ENCODE measurements at places on chromosomes 4 and X.

- no peak for DNase-seq
These were observed 44.9 kb downstream of the CCNG2 start for GRCh38 chr4:77201857-77202256.

DNA sequence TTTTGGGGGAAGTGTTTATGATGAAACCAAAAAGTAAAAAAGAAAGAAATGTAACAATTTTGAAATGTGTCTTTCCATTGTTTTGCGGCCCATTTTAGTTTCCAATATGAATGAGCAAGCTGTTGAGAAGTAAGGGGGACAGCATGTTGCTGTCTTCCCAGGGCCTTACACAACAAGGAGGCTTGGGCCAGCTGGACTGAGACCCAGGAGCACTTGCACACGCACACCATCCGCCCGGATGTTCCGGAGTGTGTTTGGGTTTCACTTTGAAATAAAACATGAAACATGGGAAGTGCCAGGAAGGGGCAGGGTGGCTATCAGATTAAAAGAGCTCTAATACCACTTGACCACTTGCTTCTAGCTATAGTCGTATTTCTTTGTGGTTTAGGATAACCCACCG is 144.4 kb downstream of the NHS start:
- DNase-seq = no peak

- no peak for DNase-seq
These were observed 452.9 kb downstream of the IL1RAPL1 start for GRCh38 chrX:29040160-29040559.

DNA sequence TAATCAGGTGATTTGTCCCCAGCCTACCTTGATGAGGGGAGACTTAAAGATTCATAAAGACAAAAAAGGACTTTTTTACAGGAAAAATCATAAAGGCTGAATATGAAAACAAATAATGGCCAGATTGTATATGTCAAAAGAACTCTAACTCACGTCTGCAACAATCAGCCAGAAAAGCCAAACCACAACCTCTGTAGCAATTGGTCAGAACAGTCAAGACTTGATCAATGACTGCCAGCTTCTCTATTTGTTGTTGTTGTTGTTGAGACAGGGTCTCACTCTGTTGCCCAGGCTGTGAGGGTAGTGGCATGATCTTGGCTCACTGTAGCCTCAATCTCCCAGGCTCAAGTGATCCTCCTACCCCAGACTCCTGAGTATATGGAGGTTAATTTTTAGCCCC is 35.9 kb upstream of the PPA2 start:
- DNase-seq = no peak

- DNase-seq = no peak
These were observed 9.6 kb downstream of the CC2D2A start for GRCh38 chr4:15479089-15479912.

DNA sequence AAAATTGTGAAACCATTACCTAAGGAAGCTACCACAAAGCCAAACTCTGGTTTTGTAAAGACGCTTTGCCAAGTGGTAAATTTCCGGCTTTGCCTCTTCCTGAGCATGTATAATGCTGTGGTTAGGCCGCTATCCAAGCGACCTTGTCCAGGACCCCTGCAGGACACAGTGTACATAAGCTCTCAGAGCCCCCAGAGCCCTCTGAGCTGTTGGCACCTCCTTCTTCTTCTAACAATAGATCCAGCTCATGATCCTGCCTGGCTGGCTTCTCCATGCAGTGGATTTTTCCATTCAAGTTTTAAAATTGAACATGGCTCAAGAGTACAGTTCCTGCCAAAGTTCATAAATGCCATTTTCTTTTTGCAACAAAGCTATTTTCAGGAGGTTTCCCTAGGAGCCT is 326.7 kb downstream of the MAPK10 start:
- DNase-seq = no peak

DNA sequence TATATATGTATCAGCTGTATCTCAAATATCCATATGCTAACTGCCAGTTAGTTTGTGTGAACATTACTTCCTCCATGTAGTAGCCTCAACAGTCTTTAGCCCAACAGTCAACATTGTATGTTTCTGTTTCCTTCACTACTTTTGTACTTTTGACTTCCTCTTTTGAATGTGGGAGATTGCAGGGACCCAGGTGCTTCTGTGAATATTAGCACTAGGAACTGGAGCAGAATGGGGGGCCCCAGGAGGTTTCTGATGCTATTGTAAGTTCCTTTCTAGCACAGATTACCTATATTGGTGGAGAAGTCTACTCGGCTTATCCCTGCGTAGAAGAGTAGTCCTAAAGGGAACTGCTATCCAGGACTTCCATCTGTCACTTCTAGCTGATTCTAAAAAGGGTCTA is 2.3 kb downstream of the PLAC8 start:
- no peak for DNase-seq

GRCh38 chr4:79650794-79651431 is 242.9 kb upstream of the GK2 start:
- no peak for DNase-seq

DNA sequence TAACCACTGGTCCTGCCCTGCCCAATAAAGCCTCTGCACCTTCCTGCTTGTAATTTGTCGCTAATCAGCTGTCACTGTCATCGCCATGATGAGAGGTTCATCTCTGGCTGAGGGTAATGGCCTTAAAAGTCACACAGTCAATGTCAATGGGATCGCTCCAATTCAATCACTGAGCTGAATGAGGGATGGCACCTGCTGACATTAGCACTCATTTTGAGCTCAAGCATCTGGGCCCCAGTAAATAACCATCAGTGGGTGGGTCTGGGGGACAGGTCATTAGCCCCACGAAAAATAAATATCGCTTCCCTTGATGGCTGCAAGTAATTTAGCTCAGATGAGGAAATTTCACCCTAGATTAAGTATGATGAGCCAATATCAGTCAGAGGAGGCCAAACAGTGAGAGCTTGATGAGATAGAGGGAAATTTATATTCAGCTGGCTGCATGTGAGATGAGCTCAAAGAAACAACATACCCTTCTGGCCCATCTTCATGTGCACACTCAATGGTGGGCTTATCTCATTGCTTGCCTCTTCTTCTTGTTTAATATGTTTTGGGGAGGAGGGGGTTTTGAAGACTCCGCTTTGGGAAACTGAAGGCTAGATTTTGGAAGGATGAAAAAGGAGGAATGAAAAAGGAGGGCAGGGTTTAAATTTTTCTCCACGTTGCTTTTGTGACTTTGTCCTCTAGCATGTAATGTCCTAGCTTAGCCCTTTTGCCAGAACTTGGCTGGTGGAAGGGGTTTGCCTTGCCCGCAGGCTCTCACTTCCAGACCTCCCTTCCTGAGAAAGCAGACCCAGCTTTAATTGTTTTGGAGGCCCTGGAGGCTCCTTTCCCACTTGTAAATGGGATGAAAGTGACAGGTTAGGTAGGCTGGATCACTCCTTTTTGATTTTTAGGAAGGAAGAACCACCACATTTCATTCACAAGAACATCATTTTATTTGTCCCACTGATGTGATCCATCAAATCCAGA is 84.8 kb upstream of the PAQR3 start:
- no peak for DNase-seq

DNA sequence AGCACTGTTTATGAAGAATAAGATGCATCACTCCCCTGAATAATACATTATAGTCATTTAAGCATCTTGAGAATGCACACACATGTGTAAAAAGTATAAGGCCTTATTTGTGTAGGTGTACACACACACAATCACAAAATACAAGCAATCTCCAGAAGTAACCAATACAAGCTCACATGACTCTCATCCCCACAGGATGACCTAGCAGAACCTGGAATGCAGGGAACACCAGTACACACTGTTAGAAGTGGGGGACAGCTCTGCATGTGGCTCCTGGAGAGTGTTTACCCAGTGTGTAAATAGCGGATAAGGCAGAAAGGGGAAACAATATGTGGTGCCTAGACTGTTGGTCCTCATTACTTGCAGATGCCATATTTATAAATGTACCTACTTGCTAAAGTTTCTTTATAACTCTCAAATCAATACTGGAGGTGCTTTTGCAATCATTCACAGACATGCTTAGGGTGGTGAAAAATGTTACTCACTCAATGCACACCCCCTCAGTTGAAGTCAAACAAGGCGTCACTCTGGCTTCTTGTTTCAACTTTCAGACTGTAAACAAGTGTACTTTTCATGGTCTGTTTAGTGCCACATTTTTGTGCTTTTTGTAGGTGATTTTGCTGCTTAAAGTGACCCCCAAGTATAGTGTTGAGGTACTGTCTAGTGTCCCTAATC is 73.1 kb downstream of the MAGEB17 start:
- DNase-seq = no peak

DNA sequence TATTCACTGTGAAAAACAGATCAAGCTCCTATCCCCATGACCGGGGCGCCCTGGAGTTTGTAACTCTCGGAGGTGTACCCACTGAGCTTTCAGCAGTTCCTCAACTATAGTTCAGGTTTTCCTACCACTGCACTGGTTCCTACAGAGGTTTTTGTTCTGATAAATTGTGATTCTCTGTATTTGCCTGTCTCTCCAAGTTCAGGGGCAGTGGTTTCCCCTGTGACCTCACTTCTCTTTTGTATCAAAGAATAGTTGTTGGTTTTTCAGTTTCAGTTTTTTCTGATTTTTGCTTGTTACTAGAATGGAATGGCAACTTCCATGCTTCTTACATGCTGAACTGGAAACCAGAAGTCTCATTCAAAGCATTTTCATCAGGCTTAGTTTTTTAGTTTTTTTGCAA is 56.8 kb upstream of the PLS3 start:
- no peak for DNase-seq

DNA sequence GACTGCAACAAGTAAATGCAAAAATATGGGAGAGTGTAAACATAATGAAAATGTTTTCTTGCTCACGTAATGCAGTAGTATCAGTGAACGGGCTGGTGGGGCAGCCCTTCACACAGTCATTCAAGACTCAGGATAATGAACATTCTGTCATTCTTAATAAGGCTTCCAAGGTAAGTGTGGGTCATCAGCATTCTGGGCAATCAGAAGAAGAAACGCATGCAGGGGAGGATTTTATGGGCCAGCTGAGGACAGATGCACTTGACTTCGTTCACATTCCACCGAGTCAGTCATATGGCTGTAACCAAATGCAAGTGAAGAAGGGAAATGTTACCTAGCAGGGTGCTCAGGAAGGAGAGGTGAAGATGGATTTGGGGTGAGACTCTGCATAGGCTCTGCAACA is 68.0 kb upstream of the MAP9 start:
- DNase-seq = no peak

- DNase-seq = no peak
These were observed 419 bp upstream of the RPGR start for GRCh38 chrX:38327775-38328081.

GRCh38 chr4:46124773-46125413 is 1.0 kb upstream of the GABRG1 start:
- no peak for DNase-seq

GRCh38 chr4:81715757-81716156 is 244.1 kb upstream of the RASGEF1B start:
- no peak for DNase-seq

DNA sequence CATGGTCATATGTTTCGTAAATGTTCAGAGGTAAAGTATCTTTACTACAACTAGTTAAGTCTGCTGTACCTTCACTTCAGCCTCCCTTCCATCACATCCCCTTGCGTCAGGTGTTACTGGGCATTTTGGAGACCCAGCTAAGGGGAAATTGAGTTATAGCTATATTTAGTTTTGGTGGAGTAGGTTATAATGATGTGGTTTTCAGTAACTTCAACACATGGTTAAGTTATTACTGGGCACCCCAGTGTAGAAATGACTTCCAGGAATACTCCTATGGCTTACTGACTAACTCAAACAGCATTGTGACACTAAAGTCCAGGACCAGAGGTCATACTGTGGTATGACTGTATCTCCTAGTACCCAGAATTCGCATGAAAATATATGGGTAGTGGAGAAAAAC is 23.4 kb upstream of the ACSL1 start:
- no peak for DNase-seq

DNA sequence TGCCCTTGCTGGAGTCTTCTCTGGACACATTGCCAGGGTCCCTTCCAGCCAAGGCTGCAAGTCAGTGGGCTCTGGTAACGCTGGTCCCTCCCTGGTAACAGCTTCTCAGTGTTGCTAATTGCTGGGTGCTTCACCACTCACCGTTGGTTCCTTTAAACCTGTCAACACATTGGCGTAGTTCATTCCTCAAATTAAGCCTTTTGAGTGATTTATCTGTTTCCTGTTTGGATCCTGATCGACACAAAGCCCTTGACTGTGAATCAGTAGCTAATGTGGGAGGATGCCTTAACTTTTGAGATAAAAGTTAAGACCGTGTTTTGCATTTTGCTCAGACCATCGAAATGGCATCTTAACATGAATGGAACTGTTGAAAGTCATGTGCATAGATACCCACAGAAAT is 125.9 kb downstream of the AMELX start:
- DNase-seq = no peak

GRCh38 chrX:154750301-154751202 is at the start of gene GAB3:
TSS of gene GAB3 (minus strand) at chrX:154751077. CDS start at chrX:154751025, 52 bp downstream.
- DNase-seq = no peak

GRCh38 chr4:12139296-12139695 is 710.6 kb upstream of the HS3ST1 start:
- no peak for DNase-seq

DNA sequence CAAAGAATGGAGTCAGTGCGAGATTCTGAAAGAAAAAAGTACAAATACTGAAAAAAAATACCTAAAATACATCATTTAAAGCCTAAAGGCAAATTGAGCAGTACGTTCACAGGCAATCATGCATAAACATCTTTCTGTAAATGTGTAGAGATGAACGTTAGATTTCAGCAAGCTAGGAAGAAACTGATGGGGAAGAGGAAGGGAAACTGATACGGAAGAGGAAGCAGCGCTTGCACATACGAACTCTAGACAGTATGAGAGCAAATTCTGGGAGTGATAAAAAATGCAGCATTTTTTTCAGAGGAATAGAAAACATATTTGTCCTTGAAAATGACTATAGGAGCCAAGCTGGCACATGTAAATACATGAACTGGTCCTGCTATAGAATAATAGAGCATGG is 9.4 kb downstream of the ANKRD50 start:
- no peak for DNase-seq

GRCh38 chr4:151629097-151629783 is 131.6 kb downstream of the GATB start:
- no peak for DNase-seq

- no peak for DNase-seq
These were observed 71.7 kb downstream of the FANCB start for GRCh38 chrX:14801136-14801535.

- DNase-seq = no peak
These were observed 496.3 kb downstream of the PDGFC start for GRCh38 chr4:156475322-156475721.

- DNase-seq = no peak
These were observed 173.5 kb upstream of the FMR1 start for GRCh38 chrX:147738265-147738664.

GRCh38 chr4:24433515-24434214 is 150.7 kb downstream of the DHX15 start:
- no peak for DNase-seq

- DNase-seq = no peak
These were observed 38.0 kb upstream of the ADGRL3 start for GRCh38 chr4:61162116-61162515.

DNA sequence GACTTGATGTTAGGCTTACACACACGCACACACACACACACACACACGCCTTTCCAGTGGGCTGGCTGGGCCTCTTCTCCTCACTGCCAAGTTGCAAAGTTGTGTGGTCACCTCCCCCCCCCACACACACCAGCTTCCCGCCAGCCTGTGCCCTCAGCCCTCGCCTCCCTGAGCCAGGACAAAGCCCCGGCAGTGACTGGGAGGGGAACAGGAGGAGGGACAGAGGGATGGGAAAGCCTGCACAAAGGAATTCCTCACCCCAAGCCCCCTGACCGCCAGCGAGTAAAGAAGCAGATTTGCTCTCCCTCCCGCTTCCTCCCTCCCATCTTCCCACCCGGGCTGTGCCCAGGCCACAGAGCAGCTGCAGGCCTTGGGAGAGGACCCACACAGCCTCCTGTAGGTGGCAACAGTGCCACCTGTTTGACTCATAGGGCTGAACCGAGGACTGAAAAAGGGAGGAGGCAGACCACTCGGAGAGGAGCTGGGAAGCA is at the start of gene GDPD2:
GDPD2 (plus strand) TSS at position 464 of the 491 bp plus-strand sequence. CDS start 1,671 bp downstream, outside the sequence.
- DNase-seq = no peak

Measured in GM12891 (cell line).